Activated naive CD4-positive, alpha-beta T cell treated with Interleukin-2 at 50 U/mL for 16 hours (primary cell): ENCODE measurements at places on chromosomes 16 and 17.

DNA sequence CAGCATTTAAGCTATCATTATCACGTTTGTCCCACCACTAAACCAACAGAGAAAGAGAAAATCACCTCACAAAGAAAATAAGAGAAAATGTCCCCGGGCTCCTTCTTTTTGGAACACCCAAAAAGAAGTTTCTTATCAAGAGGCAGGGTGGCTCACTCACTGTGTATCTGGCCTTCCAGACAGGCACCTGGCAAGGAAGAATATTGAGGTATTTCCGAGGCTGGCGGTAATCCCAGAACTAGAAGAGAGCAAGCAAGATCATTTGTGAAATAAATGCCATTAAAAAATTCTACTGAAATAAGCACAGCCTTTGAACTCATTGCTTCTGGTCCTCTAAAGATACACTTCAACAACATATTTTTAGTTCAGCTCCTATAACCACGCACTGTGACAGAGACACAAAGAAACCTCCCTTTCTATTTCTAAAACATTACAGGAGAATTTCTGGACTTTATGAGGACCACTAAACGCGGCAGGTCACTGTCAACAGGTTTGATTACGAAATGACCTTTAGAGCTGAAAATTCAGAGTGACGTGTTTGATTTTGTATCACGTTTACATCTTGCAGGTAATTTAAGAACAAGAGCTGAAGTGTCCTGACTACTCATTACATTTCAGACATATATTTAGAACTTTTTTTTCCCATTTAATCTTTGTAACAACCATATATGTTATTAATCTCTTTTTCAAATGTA, 61.0 kb downstream of the WDR59 start:
- no peak for DNase-seq

- no peak for DNase-seq
These were observed 14.2 kb downstream of the PIMREG start for GRCh38 chr17:6458460-6458950.

DNA sequence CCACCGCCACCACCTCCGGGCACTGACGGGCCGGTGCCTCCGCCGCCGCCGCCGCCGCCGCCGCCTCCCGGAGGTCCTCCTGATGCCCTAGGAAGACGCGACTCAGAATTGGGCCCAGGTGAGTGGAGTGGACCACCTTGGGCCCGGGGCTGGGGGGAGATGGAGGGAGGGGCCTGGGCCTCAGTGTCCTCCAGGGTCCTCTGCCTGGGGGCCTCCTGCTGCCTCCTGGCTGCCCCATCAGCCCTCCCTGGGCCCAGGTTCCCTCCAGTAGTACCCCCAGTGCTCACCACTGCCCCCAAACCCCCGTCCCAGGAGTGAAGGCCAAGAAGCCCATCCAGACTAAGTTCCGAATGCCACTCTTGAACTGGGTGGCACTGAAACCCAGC, 19.9 kb downstream of the SPATA32 start:
- DNase-seq, result no peak

- DNase-seq, result no peak
These were observed at the start of gene SLC4A1 for GRCh38 chr17:44267818-44268490. TSS of gene SLC4A1 (minus strand) at chr17:44268135. CDS start at chr17:44262866, 5,269 bp downstream.

DNA sequence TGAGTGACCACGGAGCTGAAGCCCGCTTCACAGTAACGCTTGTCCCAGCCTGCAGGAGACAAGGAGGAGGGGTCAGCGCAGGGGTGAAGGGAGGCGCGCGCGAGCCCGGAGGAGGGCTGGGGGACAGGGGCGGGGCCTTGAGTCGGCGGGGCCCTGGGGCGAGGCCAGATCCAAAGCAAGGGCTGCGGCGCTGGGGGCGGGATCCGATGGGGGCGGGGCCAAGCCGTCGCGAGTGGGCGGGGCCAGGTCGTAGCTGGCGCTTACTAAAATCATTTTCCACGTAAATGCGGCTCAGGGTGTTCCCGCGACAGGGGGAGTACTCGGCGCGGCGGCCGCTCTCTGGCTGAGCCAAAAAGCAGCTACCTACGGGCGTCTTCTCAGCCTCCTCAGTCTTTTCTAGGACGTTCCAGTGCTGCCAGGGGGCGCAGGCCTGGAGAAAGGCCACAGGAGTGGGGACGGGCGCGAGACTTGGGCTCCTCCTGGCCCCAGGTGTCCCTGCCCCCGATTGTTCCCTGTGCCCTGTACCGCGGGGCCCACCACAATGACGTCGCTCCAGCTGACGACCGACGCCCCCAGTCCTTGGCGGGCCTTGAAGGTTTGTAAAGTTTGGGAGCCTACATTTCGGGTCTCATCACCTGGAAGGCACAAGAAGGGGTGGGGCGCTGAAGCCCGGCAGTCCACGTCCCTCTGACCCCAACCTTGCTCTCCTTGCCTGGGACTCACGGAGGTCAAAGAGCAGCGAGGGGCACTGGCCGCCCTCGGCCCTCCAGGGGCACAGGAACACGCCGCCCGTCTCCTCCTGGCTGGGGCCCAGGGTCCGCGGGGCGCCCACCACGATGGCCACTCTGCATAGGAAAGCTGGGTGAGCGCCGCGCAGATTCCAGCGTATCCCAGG, 3.9 kb downstream of the ITGA2B start:
- peak; percentile 86 for DNase-seq

DNA sequence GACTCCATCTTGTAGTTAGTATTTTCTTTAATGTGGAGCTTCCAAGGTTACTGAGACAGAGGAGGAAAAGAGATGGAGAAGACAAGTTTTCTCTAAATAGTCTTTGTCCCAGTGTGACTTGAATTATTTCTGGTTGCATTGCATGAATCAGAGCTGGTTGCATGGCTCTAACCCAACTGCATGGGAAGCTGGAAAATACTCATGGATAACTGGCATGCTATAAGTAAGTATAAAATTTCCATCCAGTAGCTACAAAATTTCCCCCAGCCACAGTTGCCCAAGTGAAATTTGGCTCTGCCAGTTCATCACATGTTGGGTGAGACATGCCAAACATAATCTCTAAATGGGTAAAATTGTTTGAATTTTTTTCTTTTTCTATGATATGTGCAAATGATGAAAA, 1161.5 kb downstream of the CDH11 start:
- no peak for DNase-seq

DNA sequence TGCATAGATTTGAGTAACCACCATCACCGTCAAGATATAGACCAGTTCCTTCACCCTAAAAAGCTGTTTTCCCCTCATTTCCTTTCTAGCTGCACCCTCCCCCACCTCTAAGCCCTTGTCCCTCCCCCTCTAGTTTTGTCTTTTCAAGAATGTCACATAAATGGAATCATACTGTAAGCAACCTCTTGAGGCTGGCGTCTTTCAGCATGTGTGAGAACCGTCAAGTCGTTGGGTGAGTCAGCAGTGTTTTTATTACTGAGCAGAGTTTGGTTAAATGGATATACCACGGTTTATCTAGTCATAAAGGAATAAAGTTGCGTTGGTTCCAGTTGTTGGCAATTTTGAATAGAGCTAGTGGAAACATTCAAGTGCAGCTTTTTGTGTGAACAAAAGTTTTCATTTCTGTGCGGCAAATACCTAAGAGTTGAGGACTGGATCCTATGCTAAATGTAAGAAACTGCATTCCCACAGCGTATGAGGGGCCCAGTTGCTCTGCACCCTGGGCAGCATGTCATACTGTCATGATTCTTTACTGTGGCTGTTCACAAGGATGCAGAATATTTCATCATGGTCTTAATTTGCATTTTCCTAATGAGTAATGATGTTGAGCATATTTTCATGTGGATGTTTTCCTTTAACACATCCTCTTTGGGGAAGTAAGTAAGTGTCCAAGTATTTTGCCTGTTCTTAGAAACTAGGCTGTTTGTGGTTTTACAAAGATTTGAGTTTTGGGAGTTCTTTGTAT, 264.3 kb downstream of the CPPED1 start:
- peak; percentile 41 for DNase-seq

GRCh38 chr16:6852643-6853225, 479.9 kb upstream of the RBFOX1 start:
- DNase-seq, result no peak

DNA sequence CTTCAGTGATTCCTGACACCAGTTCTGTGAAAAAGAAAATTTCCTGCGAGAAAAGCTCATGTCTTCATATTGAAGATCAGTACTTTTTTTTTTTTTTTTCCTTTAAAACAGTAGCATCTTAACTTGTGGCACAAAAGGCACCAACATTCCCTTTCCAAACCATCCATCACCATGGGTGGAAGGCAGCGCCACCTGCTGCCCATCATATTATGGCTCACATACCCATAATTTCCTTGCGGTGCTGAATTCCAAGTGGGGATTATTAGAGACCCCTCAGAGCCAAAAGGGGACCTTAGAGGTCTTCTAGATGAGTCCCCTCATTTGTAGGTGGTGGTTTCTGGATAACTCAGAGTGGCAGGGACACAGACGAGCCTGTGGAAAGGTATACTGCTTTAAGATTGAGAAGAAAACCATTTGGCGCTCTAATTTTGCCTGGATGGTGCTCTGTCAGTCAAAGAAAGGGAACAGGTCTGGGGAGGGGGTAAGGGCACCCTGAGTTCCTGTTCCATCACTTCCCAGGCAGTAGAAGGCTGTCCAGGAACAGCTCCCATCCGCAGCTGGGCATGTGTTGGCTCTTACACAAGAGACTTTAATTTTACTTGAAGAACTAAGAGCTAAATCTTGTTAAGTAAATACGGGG, 7.9 kb upstream of the SOST start:
- peak; percentile 60 for DNase-seq

DNA sequence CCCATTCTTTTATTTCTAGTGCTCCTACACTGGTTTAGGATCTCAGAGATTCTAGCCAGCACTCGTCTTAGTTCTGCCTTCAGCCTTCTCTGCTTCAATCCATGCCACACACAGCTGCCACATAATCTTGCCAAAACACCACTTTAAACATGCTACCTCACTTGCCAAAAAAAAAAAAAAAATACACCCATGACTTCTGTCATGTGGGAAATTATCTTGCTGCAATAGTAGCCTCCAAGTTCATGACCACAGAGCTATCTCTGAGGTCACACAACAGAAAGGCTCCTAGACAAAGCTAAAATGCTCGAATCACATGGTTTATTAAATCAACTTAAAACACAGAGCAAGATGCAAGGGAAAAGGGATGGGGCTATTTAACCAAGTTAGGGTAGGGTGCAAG, 18.1 kb downstream of the FZD2 start:
- no peak for DNase-seq

DNA sequence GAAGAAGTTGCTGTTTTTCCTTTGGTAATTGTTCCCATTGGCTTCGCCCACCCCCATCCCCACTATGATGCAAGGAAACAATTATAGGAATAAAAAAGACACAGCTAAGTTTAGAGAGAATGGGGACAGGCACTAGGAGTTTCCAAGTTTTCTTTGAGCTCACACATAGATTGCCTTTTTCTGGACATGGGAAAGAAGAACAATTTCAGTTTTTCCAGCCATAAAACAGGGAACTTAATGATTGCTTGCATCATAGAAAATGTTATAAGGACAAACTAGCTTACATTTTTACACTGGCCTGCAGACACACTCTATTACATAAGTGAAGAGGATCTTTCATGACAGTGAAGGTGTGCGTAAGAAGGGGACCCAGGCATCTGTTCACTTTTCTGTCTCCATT, 142.3 kb upstream of the ZFHX3 start:
- DNase-seq, result no peak

- DNase-seq, result no peak
These were observed 17.4 kb downstream of the RNF213 start for GRCh38 chr17:80277751-80278671.

DNA sequence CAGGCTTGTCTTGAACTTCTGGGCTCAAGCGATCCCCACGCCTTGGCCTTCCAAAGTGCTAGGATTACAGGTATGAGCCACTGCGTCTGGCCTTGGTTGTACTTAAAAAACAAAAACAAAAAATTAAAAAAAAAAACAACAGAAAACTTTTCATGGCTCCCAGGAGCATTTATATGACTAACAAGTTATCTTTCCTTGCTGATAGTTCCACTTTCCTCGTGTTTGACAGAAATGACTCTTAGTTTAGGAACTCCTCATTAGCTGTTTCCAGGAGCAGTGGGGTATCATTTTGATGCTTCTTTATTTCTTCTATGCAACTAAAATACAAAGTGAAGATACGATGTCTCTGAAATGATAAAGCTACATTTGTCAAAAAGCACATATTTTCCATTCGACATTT, 165.4 kb downstream of the PRKCA start:
- DNase-seq, result no peak

DNA sequence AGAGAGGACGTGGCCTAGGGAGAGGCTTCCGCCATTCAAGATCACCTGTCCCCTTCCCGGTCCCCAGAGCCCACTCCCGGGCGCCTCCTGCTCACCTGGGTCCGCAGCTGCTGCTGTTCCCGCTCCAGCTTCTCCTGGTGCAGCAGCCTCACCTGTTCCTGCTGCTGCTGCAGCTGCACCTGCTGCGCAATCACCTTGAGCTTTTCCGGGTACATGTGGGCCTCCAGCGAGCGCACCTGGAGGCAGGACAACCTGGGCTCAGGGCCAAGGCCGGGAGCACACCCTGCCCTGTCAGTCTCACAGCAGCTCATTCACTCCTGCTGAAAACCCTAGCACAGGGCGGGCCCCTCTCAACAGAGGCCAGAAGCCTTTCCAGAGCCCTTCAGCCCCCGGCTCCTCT, 12.5 kb downstream of the TFAP4 start:
- DNase-seq, result no peak

DNA sequence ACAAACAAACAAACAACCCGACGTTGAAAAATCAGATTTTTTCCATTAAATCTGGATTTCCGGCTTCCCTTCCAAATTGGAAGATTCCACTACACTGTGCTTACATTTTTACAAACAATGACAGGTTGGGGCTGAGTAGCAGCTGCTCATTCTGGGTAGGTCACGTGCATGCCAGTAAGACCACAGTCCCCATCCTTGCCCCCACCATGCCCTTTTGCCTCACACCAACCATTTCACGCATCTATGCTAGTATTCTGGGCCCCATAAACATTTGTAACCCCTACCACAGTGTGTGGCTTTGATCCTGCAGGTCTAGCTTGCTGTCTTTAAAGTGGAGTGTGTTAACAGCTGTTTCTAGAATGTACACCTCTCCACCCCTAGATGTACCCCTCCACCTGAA, 366.1 kb downstream of the XYLT1 start:
- DNase-seq, result no peak
